ENCODE measurements at places on chromosomes 7 and 10.
A peak's percentile ranks its signal among the peaks of the same experiment; 100 is the strongest.

- DNase-seq: peak; percentile 24
Observed at GRCh38 chr7:45407730-45408408, 166.3 kb upstream of the ADCY1 start.

DNA sequence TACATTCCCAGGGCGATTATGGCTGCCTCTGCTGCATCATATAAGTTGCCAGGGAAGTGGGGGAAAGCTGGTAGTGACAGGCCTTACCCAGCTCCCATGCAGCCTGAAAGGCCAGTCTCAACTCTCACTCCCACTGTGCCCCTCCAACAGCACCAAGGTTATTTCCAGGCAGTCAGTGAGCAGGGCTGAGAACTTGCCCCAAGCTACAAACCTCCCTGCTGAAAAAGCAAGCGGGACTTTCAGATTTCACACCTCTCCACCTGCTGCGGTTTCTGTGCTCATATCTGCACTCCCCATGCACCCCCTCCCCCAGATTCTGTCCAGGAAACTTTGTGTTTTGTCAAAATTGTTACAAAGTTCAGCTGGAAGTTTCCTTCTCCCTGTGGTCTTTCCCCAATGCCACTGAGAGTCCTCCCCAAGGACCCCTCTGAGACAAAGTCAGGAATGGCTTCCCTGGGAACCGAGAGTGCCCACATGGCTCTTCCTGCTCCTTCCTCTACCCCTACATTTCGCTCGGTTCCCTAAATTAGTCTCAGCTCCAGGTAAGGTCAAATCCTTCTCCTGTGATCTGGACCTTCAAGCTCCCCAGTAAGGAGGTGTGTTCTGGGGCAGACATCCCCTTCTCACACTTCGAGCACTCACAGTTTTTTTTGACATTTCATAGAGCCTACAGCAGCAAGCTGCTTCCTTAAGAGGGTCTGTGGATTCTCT is 25.3 kb upstream of the WNT2 start:
- DNase-seq: no peak

DNA sequence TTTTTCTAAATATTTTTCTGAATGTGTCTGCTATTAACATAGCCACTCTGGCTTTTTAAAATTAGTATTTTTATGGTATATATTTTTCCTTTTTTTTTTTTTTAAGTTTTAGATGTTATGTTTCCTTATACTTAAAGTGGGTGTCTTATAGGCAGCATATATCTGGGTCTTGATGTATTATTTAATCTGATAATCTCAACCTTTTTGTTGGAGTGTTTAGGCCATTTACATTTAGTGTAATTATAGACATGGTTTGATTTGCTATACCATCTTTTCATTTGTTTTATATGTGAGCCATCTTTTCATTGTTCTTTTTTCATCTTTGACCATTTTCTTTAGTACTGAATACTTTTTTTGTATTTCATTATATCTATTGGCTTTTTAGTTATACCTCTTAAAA is 45.0 kb downstream of the TRUB1 start:
- no peak for DNase-seq

DNA sequence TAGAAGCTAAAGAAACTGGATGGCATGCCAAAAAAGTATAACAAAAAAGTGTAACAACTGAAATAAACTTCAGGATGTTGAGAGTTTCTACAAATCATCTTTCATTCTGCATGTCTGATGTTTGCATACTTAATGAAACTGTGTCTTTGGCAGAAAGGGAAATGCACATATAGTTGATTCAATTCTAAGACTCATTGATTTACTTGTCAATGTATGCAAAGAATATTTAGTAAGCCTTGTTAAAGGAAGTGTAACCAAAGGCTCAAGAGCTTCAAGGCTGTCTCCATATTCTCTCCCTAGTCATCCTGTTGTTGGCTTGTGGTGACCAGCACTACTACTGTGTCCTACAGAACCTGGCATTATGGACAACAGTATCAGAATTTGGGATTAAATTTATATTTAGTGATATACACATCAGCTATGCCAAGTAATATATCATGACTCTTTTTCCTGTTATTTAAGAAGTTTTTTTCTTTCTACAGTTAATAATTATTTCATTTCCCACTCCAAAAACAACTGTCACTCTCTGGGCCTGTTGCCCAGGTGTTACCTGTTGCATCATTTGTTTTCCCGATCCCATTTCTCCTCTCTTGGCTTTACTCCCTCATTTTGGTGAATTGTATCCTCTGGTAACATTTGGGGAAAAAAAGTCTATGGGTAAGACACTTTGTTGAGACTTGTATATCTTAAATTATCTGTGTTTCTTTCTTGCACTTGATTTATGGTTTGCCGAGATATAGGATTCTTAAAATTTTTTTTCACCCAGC is 226.6 kb upstream of the BMPER start:
- no peak for DNase-seq

DNA sequence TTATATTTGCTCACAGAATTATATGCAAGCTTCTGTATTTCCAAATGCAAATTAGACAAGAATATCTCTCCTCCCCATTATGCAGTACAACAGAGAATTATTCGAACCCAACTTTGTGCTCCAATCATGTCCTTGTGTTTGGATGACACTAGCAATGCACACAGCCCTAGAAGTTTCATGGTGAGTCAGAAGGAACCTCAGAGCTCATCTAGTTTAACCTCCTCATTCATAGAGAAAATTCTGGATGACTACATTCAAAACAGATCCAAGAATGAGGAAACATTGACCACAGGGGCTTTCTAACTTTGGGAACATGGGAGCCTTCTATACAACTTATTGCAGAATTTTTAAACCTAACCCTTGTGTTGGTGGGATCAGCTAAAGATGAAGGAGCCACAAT is 12.8 kb upstream of the ARID5B start:
- DNase-seq: no peak

GRCh38 chr7:129774359-129774758 is 162.8 kb downstream of the NRF1 start:
- no peak for DNase-seq

DNA sequence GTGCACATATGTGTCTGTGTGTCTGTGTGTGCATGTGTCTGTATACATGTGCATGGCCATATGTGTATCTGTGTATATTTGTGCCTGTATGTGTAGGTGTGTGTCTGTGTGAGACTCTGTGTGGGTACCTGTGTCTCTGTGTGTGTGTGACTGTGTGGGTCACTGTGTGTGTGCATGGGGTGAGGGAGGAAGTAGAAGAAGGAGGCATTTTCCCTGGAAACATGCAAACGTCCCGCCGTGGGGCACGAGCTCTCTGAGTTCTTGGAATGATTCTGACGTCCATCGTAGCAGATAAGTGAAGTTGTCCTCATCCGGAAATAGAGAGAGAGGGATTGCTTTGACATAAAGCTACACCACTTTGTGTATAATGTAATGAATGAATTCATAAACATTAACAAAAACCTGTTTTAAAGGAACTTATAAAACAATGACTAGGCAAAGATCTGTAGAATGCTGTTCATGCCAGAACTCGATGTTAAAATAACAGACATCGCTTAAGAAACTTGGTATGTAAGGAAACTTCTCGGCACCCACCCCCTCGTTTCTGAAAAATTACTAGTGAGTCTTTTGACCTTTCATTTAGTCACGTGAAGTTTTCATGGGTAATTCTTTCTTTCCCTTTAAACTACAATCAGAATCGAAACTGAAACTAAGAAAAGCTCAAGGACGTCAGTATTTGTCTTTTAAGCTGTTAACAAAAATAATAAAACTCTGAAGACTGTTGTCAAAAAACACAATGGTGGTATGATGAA is 43.6 kb upstream of the KLF6 start:
- no peak for DNase-seq

GRCh38 chr10:127679642-127680255 is 57.2 kb upstream of the FOXI2 start:
- DNase-seq: no peak

GRCh38 chr7:711922-712380 is 14.5 kb upstream of the DNAAF5 start:
- no peak for DNase-seq

DNA sequence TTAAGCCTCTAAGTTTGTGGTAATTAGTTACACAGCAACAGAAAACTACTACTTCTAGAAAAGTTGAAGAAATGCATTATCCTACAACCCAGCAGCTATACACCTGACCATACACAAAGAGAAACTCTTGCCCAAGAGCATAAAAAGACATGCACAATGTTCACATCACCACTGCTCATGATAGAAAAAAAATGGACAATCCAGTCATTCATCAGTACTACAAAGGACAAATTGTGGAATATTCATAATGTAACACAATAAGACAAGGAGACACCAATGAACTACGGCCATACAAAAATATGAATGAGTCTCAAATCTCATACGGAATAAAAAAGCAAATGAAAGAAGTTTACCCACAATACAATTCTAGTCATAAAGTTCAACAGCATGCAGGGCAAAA is 87.4 kb downstream of the ZFAND4 start:
- no peak for DNase-seq

GRCh38 chr10:29050081-29050480 is 238.8 kb upstream of the LYZL1 start:
- no peak for DNase-seq

GRCh38 chr10:89165923-89166322 is 41.2 kb downstream of the CH25H start:
- DNase-seq: no peak

GRCh38 chr7:148395352-148395811 is 195.2 kb upstream of the C7orf33 start:
- DNase-seq: no peak

DNA sequence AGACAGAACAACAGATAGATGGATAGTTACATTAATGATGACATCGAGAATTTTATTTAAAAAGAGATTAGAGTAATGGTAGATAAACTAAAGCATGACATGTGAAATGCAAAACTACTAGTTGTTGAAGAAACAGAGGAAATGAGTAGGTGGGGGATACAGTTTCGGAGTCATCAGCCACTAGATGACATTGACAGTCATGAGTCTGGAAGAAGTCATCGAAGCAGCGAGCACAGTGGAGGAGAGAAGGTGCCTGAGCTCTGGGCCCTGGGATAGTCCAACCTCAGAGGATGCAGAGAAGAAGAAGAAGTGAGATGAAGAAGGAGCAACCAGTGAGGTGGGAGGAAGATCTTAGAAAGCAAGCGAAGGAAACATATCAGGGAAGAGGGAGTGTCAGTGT is 20.2 kb upstream of the SEC61A2 start:
- DNase-seq: no peak

- DNase-seq: no peak
Observed at GRCh38 chr10:124367936-124368335, 50.8 kb downstream of the OAT start.

DNA sequence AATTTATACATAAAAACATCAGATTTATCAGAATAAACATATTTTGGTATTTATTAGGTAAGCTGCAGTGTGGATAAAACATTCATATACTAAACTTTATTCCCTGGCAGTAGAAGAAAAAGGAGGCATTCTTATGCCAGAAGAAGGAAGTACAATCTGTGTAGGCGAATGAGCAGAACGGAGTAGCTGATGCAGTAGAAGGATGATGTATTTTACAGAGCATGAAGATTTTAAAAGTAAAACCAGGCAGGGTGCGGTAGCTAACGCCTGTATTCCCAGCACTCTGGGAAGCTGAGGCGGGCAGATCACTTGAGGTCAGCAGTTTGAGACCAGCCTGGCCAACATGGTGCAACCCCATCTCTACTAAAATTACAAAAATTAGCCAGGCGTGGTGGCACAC is 294.9 kb upstream of the MKLN1 start:
- DNase-seq: no peak

DNA sequence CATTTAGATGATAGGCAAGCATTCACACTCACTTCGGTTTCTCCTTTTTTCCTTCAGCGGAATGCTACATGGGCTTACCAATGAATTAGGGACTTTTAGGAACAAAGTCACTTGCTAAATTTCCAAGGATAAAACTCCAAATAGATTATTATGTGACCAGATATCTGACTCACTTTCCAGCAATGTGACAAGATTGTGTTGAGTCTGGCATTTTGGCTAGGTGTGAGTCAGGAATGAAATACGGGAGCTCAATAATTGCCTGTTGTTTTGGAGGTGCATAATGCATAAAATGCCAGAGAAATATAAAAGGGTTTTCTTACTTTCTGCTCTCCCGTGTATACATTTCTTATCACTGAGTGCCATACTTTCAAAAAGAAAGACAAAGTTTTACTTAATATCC is 721.1 kb downstream of the KCNMA1 start:
- no peak for DNase-seq

GRCh38 chr7:3544202-3544601 is 243.2 kb downstream of the SDK1 start:
- no peak for DNase-seq

- no peak for DNase-seq
Observed at GRCh38 chr10:132845780-132846595, 60.0 kb upstream of the NKX6-2 start.

DNA sequence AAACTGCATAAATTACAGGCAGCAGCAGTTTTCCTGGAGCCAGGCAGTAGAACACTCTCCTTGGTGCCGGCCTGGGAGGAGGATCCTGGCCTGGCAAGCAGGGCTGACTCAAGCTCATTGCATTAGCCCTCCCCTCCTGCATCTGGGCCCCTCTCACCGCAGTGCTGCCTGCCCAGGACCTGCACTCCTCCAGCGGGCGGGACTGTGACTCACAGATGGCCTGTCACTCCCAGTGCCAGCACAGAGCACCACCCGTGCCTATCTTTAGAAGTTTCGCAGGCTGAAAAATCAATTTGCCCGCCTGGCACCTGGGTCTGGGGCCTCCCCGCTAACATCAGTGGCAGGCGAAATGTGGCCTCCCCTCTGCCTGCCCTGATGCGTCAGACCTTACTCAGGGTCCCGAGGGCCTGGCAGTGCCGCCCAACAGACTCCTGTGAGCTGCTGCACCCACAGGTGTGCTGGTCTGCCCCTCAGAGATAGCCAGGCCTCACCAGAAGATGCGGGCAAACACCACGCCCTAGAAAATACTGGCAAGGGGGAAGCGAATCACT is 123.8 kb downstream of the KCNMA1 start:
- DNase-seq: no peak

DNA sequence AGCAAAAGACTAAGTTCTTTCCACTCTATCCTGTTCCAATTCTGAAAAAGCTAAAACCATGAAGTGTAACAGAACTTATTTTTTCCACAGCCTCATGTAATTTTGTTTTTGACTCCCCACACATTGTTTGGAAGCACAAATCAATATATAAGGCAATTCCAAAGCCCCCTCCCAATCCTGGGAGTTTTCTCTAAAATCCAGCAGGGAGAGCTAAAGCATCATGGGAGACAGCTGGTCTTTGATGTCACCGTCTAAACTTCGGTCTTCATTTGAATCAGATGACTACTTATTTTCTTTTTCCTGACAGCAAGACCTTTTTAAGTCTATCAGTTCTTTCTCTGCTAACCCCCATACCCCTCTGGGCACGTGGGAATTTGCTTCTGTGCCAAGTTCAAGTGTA is 33.3 kb upstream of the PON1 start:
- no peak for DNase-seq

GRCh38 chr7:79998363-79998762 is 136.3 kb upstream of the GNAI1 start:
- DNase-seq: no peak

DNA sequence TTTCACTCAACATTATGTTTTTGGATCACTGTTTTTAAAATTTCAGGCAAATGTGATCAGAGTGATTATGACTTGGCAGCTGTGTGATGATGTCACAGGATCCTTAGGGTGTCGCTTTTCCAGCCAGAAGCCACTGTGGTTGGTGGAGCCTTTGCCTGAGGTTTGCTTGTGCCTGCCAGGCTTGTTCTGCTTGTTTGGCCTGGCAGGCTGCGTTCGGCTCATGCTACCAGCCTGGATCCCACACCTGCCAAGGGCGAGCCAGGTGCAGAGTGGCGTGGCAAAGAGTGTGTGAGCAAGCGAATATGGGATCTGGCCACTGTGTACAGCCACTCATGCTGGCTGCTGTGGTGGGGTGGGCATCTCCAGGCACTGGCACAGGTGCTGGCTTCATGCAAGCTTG is 55.7 kb downstream of the ADK start:
- no peak for DNase-seq
